ENCODE measurements at places on chromosomes 7 and 10.
A peak's percentile ranks its signal among the peaks of the same experiment; 100 is the strongest.

GRCh38 chr10:46294641-46295220 is 7.9 kb downstream of the ANTXRL start:
- DNase-seq: no peak

DNA sequence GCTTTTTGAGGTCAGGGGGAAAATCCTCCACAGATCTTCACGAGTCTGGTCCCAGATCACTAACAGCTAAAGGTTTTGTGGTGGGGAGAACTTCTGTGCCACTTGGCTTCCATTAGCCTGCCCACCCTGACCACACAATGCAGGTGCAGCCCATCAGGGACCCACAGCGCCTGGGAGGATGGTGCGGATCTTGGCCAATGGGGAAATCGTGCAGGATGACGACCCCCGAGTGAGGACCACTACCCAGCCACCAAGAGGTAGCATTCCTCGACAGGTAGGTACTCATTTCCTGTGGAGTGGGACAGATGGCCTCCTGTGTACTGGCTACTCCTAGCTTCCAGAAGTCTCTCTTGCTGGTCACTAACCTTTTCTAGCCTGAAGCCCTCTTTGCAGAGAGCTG is 1.5 kb downstream of the FAM241B start:
- DNase-seq: no peak

DNA sequence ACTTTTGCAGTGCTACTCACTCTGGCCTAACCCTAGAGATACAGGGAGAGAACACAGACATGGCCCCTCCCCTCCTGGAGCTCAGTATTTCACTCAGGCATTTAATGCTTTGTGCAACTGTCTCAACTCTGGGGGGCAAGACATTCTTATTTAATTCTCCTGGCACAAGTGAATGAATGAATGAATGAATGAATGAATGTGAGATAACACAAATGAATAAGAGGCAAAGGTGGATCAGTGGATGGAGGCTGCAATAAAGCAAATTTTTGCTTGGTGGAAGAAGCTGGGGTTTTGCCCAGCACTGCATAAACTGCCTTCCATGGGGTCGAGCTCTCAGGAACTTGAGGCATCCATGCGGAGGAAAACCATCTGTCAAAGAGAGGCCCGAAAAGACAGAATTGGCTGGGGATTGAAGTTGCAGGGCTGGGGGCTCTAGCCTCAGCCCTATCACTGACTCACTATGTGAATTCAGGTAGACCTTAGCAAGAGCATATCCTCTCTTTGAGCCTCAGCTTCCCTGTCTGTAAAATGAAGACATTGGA is 441.4 kb upstream of the ZMIZ1 start:
- DNase-seq: no peak

GRCh38 chr7:94286111-94286510 is 108.6 kb upstream of the COL1A2 start:
- DNase-seq: no peak

DNA sequence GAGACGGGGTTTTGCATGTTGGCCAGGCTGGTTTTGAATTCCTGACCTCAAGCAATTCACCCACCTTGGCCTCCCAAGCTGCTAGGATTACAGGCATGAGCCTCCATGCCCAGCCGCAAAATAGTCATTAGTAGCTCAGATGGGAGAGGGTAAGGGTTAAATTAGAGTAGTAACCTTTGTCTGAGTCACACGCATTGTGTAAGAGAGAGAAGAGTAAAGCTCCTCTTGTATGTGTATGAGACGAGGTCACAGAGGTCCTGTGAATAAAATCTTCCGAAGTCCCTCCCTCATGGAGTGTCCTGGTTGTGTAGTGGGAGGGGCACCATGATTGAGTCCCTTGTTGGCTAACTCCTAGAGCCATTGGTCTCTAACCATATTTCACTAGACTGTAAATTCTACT is 85.2 kb upstream of the CDC14C start:
- DNase-seq: no peak

DNA sequence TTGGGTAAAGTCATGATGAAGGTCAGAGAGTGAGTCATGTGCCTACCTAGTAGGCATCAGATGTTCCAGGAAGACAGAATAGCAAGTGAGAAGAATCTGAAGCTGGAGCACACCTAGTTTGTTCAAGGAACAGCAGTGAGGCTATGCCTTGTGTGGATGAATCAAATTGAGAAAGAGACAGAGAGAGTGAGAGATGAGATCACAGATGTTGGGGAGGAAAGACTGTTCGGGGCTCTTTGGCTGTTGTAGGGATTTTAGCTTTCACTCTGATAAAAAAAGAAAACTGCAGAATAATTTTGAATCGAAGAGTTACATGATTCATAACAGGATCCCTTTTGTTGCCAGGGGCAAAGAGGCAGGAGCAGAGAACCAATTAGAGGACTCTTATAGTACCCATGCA is 6.3 kb downstream of the LIPF start:
- no peak for DNase-seq

DNA sequence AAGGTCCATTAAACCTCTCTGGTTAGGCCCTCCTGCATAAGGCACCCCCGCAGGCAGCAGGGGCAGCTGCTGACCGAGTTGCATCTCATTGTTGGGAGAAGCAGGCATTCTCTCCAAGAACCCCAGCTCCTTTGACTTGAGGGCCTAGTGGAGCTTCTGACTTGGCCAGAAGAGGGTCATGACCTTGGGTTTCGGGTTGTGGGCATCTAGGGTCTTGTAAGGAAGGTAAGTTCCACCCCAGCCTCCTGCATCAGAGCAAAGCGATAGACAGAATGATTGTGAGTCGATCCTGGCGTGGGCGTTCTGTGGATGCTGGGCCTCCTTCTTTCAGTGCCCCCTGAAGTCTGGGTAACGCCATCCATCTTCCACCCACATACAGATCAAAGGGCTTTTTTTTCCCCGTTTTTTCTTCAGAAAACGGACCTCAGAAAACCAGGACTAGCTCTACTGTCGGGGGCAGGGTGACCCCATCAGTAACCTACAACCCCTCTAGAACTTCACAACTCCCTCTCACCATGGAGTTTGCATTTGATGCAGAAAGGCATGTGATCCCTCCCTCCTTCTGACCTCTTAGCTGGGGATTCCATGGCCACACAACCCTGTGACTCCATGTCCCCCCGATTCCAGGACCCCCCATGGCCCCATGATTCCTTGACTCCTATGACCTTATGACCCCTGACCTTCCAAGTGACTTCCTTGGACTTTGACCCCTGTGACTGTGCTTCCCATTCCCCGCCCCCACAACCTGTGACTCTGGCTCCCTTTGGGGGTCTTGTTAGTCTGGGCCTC is 3.0 kb downstream of the SEMA4G start:
- no peak for DNase-seq

GRCh38 chr7:55366461-55367070 is 1.4 kb downstream of the LANCL2 start:
- DNase-seq: peak; percentile 44

DNA sequence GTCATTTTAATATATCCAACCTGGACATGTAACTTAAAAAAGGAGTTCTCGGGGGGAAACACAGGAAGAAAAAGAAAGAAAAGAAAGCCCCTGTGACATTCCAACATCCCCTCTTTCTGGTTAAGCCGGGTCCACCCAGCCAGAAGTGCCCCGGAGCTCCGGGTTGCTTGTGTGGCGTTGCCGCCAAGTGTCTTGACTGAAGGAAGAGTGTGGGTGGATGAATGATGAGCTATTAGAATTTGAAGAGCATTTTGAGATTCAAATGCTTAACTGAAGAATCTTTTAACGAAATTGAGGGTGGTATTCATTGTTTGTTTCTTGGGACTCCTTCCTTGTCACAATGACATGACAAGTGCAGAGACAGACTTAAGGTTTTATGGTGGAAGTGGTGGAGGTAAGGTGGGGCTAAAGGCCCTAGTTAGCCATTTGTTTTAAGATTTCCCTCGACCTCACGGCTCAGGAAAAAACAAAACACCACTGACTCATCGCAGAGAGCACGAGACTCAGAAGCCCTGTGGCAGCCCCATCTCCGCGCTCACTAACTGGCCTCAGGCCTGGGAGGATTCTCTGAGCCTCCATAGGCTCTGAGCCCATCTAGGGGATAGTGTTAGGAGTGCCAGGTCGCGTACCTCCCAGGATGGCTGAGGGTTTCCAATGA is 1.8 kb upstream of the GLI3 start:
- peak; percentile 8 for DNase-seq

- no peak for DNase-seq
These were observed 103.8 kb downstream of the TAX1BP1 start for GRCh38 chr7:27843584-27844305.

GRCh38 chr7:2373124-2373556 is 18.5 kb downstream of the EIF3B start:
- no peak for DNase-seq
